ENCODE measurements at places on chromosomes 4 and X. TPM values are rescaled to one million over a fixed set of nuclear protein-coding genes. Genes with fewer than 3 reads are reported as not detected.

DNA sequence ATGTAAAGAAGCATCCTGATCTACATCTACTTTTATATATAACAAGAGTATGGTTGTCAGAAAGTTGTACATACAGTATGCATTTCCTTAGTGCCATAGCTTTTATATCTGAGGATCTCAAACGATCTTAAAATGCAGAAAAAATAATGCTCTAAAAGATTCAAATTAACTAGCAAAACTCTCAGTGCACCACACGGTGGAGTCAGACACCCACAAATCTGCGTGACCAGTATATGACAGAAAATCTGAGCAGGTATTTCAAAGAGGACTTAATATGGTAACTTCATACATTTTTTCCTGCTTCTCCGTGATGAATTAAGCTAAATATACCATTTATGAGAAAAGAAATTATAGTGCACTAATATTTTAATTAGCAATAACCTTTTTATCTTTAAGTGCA, 803.0 kb downstream of the DMD start:
- DNase-seq = no peak

The MAGEB2 gene
- not detected for total RNA-seq

- DNase-seq = no peak
Observed at GRCh38 chrX:120244395-120244734, 6.2 kb upstream of the ZBTB33 start.

DNA sequence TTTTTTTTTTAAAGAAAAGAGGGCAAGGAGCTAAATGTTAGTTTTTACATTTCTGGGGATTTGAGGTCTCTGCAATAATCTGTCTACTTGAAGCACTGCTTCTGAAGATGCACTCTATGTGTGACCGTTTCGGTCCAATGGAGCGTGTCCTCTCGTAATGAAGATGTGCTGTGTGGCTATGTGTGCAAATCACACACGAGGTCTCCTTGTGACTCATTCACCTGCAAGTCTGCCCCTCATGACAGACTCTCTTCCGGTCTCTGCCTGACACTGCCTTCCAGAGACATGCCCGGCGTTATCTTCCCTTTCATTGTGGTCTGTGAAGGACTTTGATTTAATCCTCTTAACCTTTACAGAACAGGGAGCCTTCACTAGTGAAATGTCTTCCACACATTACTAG, 84.3 kb downstream of the TRAM1L1 start:
- no peak for DNase-seq

GRCh38 chrX:13898083-13898482, 81.2 kb upstream of the GPM6B start:
- DNase-seq = peak; percentile 22

DNA sequence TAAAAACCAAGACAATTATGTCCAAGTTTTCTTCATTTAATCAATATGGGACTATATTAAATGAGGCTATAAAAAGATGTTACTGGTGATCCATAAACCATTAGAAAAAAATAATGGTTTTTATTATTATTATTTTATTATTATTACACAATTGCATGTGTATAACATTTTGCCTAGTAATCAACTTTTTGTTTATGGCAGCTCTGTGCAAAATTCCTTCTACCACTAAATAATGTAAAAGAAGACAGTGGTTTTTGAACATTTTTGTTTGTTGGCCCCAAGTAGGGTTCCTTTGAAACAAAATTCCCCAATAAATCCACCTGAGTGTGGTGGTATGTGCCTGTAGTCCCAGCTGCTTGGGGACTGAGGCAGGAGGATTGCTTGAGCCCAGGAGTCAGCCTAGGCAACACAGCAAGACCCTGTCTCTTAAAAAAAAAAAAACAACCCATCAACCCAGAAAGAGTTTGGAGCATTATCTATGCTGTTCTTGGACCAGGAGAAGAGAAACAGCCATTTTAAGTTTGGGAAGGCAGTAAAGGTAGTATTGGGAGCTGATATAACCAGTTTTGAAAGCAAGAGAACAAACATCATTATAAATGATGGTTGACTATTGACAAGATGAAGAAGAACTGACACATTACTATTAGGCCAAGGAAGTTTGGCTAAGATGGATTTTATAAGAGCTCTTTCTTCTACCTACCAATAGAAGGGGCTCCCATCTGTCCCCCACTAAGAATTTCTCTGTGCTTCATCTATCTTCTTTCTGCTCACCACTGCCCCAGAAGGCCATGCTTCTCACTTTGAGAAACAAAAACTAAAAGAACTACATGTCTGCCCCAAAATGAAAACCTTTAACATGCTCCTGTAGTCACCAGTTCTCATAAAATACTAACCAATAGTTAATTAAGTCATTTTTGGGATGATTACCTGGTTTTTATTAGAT, 2.2 kb downstream of the TMEM156 start:
- DNase-seq = no peak

The NOX1 gene
- 0.57 TPM for total RNA-seq

DNA sequence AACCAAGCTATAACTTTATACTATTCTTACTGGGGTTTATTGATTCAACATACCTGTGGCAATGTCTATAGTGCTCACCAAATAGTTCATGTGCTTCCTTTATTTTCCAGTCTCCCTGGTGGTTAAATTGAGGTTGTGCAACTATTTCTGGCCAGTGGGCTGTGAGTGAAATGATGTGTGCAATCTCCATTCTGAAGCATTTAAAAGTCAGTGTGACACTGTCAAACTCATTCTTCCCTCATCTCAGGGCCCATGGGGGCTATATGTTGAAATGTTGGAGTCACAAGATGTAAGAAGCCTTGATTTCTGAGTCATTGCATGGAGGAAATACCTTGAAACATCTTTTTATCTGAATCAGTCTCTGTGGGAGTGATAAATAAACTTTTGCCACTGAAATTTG, 414.3 kb upstream of the RPS6KA3 start:
- no peak for DNase-seq

The CDKL2 gene
- not detected for total RNA-seq

The GDPD2 gene
- not detected for total RNA-seq

The PPP4R3C gene
- total RNA-seq = not detected

The AWAT1 gene
- total RNA-seq = not detected

DNA sequence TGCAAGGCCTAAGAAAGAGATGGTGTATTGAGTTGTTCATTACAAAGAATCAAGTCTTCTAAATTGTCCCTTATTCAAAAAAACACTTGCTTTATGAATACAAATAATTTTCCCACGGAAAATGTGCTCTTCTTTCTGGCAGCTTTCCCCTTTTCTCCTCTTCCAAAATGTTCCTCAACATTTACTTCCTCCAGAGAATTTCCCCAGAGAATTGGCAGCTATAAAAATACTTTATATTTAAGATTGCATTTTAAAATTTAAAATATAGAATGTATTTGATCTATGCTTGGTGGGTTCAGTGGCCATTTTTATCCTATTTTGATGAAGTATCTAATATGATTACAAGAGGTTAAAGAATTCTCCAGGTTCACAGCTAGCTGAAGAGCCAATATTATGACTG, 521.0 kb downstream of the IQCM start:
- no peak for DNase-seq

DNA sequence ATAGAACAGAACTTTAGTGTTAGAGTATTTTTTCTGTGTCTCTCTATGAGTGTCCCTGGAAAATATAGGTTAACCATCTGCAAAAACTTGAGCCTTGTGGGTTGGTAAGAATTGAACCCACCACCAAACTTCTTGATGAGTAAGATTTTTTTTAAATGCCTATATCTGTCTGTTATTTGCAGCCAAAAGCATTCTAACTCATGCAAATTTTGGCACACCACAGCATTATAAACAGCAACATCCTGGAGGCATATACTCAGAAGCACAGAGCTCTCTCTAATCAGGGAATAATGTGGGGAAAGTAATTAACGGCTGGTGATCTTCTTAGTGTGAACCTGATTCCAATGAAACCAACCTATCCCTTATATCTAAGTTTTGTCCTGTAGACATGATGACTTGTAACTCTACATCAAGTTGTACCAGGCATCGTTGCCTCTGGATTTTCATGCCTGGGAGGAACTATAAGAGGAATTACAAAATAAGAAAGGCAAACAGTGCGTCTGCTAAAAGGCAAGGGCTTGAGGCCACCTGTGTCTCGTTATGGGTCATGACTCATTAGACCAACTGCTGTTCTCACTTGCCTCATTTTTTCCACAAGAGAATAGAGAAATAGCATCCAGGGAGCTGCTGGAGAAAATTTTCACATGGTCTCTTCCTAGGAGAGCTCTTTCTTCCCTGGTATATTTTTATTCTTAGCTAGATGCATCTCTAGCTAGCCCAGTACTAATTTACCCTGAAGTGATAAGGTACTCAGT, 202.4 kb downstream of the CHIC2 start:
- DNase-seq = peak; percentile 36

- no peak for DNase-seq
Observed at GRCh38 chrX:7435822-7436221, 287.9 kb upstream of the PUDP start.

The PRRG1 gene
- 16.4 TPM for total RNA-seq
